Hematopoietic multipotent progenitor cell treated with erythropoietin and hydrocortisone succinate and interleukin-3 and kit ligand, for 6 days (in vitro differentiated cells): ENCODE measurements at places on chromosomes 12 and 14.

GRCh38 chr12:27524839-27525753 lies 1.1 kb downstream of the PPFIBP1 start:
- DNase-seq, result peak; percentile 35

DNA sequence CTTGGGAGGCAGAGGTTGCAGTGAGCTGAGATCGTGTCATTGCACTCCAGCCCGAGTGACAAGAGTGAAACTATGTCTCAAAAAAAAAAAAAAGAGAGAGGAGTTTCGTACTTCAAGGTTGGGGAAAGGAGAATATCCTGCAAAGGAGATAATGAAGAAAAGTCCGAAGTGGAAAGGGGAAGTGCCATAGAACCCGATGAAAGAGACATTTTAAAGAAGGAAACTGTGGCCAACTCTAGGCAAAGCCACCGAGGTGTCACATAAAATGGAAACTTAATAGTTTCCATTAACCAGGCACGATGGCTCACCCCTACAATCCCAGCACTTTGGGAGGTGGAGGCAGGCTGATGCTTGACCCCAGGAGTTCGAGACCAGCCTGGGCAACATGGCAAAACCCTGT lies 15.0 kb upstream of the LTBP2 start:
- peak; percentile 51 for DNase-seq

- DNase-seq, result peak; percentile 86
Measured at GRCh38 chr14:20662968-20663732, 21.2 kb upstream of the RNASE4 start.

GRCh38 chr12:104354167-104354867 lies 50.8 kb downstream of the EID3 start:
- no peak for DNase-seq

DNA sequence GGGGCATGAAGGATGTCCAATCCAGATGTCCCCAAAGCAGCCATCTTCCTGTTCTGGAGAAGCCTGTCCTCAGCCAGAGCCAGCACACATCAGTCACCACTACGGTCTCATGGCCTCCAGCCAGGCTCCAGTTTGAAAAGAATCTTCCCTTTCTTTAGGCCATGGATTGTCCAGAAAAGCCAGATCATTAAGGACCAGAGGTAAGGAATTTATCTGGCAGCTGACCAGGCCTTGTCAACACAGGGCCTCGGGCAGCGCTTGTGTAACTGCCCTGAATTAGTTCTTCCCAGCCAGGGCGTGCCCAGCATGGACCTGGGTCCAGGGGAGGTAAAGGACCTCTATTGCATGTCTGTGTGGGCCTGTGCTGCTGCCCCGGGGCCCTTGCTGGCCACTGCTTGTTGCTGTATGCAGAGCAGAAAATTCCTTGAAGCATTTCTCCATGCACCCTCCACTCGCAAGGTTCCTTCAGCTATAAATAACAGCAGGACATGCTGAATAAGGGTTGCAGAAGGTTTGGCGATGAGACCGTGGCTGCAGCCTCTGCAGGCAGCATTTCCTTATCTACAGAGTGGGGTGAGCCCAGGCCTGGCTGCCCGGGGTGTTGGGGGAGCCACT lies 21.7 kb upstream of the VPS37B start:
- DNase-seq, result peak; percentile 39

DNA sequence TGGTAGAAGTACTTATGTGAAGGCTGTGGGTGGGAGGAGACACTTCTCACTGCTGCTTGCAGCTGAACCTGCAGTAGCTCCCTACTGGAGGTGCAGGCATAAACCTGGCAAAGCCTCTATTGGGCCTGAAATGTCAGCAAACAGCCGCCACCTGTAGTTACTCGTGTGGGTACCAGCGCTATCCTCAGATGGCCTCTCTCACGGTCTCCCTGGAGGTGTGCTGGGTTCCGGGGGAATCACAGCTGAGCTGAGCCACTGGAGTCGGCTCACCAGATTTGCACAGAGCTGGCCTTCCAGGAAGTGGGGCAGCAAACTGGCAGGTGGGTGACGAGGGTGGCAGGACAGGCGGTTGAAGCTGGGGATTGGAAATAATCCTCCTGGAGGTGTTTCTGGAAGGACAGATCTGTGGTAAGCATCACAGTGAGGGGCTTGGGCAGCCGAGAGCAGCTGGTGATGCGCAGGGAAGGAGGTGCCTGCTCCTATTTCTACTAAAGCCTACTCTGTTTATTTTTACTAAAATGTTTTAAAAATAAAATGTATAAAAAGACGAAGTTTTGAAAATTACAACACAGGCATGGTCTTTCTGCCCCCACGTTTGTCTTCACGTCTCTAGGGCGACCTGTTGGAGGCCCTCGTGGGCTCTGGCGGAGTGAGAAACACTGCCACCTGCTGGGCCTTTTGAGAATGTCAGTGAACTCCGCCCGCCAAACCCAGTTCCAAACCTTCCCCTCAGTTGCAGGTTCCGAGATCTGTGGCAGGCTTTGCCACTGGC lies 67.8 kb upstream of the PLEKHG3 start:
- DNase-seq, result peak; percentile 84

- no peak for DNase-seq
Measured at GRCh38 chr12:32032205-32032810, 73.1 kb downstream of the RESF1 start.

DNA sequence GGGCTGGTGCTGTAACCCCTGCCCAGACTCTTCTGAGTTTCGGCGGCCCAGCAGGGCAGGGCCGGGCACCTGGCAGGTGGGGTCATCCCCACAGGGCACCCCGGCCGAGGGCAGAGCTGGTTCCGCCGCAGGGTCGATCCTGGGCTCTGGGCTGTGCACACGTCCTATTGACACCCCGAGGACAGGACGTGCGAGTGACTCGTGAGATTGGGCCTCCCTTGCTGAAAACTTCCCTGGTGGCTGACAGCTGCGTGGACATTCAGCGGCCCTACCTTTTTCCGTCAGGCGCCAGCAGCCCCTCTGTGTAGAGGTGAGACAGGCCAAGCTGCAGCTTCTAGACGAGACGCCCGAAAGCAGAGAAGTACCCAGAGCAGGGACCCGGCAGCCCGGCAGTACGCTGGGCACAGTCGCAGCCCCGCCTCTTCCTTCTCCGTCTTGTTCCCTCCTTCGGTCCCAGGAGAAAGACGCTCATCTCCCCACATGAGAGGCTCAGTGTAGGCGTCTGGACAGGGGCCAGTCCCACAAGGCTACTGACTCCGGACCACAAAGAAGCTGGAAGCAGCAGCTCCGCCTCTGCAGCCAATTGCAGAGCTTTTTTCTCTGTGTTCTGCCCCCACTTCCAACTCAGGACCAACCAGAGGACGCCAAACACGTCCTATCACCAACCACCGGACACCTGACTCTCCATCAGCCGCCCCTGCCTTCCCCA lies at the start of gene LRCOL1:
Gene LRCOL1 (minus strand): TSS at position 532 of the 709 bp plus-strand sequence. CDS start 4,331 bp downstream, outside the sequence.
- no peak for DNase-seq

GRCh38 chr12:116400636-116401372 lies 123.3 kb upstream of the MED13L start:
- DNase-seq, result peak; percentile 24

DNA sequence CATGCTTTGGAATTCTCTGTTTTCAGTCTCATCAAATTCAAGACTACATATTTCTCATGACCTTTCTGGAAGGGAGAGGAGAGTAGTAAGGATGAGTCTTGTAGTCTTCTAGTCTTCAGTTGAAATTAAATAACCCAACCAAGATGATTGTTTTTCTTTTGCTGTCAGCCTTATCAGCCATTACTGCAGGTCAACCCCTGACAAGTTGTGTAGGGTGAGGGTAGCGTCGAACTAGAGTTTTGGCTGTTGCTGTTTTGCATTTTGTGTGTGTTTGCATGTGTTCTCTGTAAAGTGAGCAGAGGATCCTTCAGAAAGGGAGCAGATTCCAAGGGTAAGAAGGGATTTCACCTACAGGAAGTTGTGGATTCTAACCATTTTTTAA lies 28.4 kb downstream of the DIP2B start:
- DNase-seq, result no peak

- DNase-seq, result peak; percentile 22
Measured at GRCh38 chr12:108559748-108560147, 1.2 kb downstream of the SART3 start.

- DNase-seq, result no peak
Measured at GRCh38 chr12:68106160-68106559, 53.4 kb downstream of the IFNG start.

- peak; percentile 74 for DNase-seq
Measured at GRCh38 chr12:4579305-4580102, 17.5 kb downstream of the DYRK4 start.

DNA sequence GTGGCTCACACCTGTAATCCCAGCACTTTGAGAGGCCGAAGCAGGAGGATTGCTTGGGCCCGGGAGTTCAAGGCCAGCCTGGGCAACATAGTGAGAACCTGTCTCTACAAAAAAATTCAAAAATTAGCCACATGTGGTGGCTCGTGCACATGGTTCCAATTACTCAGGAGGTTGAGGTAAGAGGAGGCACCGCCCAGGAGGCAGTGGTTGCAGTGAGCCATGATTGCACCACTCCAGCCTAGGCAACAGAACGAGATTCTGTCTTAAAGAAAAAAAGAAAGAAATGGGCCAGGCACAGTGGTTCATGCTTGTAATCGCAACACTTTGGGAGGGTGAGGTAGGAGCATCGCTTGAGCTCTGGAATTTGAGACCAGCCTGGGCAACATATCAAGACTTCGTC lies 33.5 kb downstream of the MAP1LC3B2 start:
- DNase-seq, result peak; percentile 36

DNA sequence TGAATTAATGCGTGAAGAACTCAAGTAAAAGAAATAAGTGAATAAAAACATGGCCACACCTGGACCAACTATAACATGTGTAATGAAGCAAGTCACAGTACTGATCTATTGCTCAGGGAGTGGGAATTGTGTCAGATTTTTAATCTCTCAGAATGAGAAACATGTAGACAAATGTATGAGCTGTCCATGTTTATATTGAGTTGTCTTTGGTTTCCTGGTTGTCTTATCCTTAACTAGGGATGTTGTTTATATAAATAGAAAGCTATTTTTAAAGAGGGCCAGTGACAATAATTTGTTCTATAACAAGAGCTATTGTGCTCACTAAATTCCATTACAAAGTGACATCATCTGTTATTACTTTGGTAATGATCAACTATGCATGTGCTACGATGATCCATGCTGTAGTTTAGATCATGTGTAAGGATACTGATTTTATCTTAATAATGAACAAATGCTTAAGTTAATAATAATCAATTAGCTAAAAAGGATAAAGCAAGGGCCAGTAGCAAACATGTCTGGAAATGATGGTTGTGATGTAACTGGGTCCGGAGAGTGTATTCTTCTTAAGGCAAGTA lies 91.3 kb upstream of the RTL1 start:
- DNase-seq, result no peak

- no peak for DNase-seq
Measured at GRCh38 chr12:74781991-74782485, 244.4 kb downstream of the ATXN7L3B start.

DNA sequence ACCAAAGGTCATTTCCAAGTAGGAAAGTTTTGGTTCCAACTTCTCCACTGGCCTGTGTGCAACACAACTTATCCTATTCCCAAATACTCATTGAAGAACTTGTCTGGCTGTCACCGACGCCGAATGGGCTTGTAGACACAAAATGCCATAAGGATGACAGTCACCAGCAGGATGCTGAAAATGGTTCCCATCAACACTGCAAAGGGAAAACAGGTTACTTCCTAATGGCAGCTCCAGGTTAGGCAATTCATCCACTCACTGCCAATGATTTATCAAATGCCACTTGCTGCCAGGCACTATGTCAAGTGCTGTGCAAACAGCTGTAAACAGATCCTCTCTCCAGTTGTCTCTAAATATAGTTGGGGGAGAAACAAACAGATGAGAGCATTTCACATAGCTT lies 6.1 kb downstream of the C12orf76 start:
- DNase-seq, result no peak

DNA sequence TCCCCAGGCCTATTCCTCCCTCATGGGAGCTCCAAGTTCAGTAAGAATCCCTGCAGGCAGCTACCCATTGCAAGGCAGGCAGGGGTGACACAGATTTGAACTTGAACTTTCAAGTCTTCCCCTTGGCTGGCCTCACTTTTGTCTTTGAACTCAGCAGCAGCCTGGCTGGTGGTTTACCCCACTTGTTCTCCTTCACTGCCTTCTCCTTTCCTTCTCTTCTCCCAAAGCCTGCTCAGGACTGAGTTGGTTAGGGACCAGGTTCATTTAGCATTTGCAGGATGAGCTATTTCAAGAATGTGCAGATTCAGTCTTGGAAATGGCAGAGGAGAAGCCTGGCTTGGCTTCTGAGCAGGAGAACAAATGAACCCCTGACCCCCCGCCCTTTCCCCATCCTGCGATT lies 67.7 kb upstream of the TBX3 start:
- DNase-seq, result no peak

- no peak for DNase-seq
Measured at GRCh38 chr12:96861656-96862055, 45.4 kb upstream of the NEDD1 start.
